8988T (cell line): ENCODE measurements at places on chromosomes 1 and 21.

- no peak for DNase-seq
Measured at GRCh38 chr1:39116116-39116607, 88.3 kb upstream of the MACF1 start.

GRCh38 chr1:214107322-214108096 is 119.7 kb downstream of the PROX1 start:
- DNase-seq = no peak

DNA sequence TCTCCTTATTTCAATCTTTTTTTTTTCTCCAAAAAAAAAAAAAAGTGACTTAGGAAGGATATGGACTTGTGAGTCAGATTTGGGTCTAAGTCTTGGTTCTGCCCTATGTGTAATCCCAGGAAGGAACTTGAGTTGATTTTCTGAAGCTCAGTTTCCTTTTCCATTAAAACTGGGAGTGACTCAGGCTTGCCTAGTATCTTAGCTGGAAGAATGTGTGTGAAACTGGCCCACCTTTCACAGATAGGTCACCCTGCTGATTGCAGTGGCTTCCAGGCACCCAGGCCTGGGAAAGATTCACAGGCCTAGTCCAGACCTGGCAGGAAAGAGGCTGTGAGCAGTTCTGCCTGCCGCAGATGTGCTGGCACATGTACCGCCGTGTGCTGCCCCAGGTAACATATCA is 218.3 kb upstream of the HOOK1 start:
- no peak for DNase-seq

- DNase-seq = no peak
Measured at GRCh38 chr1:14189381-14189780, 409.1 kb upstream of the KAZN start.

GRCh38 chr1:238187575-238187949 is 296.8 kb upstream of the ZP4 start:
- no peak for DNase-seq
